ENCODE measurements at places on chromosomes 12 and 14. TPM values are rescaled to one million over a fixed set of nuclear protein-coding genes. Genes with fewer than 3 reads are reported as not detected.

The TMEM121 gene
- 1.6 TPM for total RNA-seq

The TRIM9 gene
- total RNA-seq = 2.3 TPM

The STAC3 gene
- 3.3 TPM for total RNA-seq

The INHBC gene
- total RNA-seq = not detected

The PIWIL1 gene
- not detected for total RNA-seq

The ZNF891 gene
- 2.0 TPM for total RNA-seq

The FAM181A gene
- total RNA-seq = not detected

GRCh38 chr12:45464699-45465098 is 248.8 kb downstream of the ANO6 start:
- no peak for DNase-seq

DNA sequence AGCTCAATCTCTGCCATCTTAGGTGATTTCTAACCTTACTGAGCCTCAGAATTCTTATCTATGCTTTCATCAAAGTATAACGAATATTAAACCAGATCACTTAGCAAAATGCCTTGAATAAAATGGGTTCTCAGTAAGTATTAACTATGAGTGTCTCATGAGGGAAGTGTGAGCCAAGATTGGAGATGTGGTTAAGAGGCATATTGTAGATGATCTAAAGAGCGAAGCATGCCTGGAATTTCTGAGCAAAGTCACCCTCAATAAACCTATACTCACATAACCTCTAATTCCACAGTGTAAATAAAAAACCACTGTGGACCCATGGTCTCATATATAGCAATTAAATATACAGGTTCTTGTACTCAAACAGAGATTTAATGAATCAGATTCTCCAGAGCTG is 193.1 kb upstream of the FSCB start:
- no peak for DNase-seq

GRCh38 chr12:54937376-54937775 is 47.2 kb downstream of the TESPA1 start:
- no peak for DNase-seq

DNA sequence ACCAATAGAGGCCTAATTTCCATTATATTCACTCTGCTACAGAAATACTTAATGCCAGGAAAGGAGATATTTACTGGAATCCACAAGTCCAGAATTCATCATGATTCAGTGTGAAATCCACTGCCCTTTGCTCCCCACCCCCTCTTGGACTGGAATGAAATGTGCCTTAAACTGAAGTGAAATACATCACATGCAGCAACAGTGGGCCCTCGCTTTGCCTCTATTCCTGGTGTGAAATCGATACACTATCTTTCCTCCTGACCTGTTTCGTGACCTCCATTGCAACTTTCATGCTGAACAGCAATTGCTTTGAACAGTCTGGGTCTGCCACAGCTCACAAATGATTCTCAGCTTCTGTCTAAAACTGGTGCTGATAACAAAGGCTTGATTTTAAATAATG is 100.6 kb downstream of the NPAS3 start:
- DNase-seq = no peak

DNA sequence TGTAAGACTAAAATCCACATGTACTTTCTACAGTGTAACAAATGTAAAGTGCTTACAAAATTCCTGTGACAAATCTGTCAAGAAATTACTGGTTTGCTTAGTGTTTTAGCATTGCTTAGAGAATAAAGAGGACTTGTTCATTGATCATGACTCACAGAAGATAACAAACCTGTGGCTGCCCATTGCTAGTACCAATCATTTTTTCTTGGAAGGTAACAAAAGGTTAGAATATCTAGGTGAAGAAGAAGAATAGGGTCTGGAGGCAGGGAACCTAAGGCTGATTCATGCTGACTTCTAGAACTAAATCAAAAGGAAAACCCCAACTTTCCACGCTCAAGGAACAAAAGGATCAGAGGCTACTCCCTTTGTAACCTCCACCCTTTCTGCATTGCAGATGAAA is 232.7 kb upstream of the ABCD2 start:
- DNase-seq = no peak

DNA sequence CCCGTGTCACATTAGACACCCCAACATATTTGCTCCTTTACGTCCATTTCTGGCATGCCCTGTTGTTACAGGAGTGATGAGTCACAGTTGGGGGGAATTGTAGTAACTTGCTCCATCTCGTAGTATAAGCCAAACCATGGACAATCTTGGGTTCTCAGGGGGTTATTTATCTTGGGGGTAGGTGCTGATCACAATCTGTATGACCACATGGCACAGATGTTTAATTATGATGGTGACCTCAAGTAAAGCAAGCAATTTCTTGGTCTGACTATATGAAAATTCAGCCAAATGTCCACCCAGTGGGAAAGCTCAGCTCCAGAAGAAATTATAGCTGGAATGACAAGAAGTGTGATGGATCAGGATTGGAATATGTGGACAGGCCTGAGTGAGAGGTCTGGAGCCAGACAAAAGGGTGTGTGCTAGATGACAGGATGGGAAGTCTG is 32.1 kb upstream of the STON2 start:
- no peak for DNase-seq

GRCh38 chr14:49092345-49092744 is 493.8 kb downstream of the RPS29 start:
- DNase-seq = no peak

GRCh38 chr14:69537900-69538299 is 36.8 kb downstream of the CCDC177 start:
- DNase-seq = no peak

- DNase-seq = no peak
Measured at GRCh38 chr14:25394356-25394755, 344.4 kb upstream of the STXBP6 start.

DNA sequence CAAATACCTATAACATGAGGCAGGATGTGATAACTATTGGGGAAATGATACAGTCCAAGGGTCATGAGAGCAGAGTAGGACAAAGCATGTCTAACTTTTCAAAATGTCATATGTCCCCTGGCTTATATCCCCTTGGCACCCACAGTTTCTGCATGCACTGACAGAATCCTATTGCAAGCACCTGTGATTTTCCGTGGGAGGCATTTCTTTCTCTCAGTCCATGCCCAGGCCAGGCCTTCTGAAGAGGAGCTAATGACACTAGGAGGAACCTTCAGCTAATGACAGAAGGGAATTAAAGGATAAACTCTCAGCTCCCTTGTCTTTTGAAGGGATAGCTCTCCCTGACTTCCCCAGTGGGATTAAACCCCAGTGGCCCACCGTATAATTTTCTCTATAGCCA is 249.2 kb downstream of the TTC6 start:
- no peak for DNase-seq

- DNase-seq = no peak
Measured at GRCh38 chr12:15851045-15851620, 31.1 kb upstream of the STRAP start.

DNA sequence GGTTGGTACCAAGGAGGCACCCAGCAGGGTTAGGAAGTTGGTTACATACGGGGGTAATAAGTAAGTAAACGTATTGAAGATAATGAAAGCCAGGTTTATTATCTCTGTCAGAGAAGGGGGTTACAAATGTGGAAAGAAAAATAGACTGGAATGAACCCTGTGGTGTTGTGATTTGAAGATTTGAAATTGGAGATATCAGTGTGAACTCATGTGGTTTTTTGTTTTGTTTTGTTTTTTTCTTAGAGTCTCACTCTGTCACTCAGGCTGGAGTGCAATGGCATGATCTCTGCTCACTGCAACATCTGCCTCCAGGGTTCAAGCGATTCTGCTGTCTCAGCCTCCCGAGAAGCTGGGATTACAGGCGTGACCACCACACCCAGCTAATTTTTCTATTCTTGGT is 14.1 kb upstream of the SLC25A3 start:
- DNase-seq = no peak

- no peak for DNase-seq
Measured at GRCh38 chr14:105436891-105437722, 17.5 kb downstream of the MTA1 start.

DNA sequence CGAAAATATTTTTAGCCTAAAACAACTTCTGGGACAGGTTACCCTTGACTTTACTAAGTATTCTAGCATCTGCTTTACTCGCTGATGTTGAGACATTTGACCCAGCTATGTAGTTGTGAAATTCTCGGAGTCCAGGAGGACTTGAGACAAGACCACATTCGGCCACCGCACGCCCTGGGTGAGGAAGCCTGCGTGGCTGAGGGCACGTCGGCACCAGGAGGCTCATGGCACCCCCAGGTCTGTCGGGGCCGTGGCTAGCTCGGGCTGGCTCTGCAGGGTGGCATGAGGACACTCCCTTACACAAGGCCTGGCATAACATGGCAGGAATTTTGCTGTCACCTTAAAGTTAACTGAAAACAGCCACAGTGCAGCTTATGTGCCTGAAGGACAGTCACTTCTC is 58.1 kb upstream of the MMP17 start:
- no peak for DNase-seq

DNA sequence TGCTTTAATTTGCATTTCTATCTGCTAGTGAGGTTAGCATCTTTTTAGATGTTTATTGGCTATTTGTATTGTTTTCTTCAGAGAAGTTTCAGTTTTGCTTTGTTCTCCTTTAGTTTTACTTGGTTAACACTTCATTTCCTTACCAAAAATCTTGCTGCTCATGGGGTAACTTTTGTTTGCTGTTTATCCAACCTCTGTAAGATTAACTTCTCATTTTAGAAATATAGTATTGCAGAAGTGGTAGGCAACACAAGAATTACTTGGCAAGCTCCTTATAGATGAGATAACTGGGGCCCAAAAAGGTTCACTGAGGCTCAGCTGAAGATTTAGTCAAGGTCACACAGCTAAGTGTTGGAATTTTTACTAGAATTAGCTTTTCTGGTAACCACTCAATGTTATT is 40.5 kb downstream of the ALKBH1 start:
- DNase-seq = no peak

DNA sequence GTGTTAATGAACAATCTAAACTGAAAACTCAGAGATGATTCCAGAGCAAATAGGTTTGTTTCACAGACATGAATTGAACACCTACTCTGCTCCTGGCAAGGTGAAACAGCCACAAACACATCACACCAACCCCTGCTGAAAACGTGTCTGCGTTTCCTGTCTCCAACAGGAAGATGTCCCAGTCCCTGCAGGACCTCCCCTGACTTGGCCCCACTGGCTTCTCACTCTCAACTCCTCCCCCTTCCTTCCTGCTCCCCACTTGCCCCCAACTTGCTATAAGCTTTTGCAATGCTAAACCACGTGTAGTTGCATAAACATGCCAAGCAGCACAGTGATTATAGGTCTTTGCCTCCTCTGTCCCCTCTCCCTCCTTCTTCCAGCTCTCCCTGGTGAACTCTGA is 567.6 kb downstream of the BCL11B start:
- no peak for DNase-seq

DNA sequence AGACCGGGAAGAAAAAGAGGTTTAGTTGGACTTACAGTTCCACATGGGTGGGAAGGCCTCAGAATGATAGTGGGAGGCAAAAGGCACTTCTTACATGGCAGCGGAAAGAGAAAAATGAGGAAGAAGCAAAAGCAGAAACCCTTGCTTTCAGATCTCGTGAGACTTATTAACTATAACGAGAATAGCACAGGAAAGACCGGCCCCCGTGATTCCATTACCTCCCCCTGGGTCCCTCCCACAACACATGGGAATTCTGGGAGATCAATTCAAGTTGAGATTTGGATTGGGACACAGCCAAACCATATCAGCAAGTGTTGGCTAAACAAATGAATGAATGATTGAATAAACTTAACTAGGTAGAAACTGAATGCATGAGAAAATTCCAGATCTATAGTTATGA is 85.3 kb upstream of the PARP11 start:
- no peak for DNase-seq

GRCh38 chr12:121189131-121189530 is 20.8 kb upstream of the P2RX4 start:
- no peak for DNase-seq

GRCh38 chr14:61839507-61839906 is 77.3 kb downstream of the SNAPC1 start:
- DNase-seq = no peak

DNA sequence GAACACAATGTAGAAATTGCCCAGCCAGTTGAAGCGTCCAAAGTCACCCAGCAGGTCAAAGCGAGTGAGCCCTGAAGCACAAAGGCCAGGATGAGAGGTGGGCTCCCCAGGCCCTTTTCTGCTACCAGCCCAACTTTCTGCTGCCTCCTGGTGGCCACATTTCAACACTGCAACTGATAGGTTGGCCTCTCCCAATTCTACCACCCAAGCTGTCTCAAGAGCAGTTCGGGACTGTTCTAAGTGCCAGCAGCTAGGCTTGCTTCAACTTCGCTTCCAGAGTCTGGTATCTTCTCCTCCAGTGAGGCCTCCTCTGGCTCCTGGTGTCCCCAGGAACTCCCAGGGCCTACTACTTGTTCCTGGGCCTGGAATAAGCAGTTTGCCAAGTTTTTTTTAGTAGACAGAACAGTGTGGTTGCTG is 3.4 kb upstream of the DHH start:
- peak; percentile 76 for DNase-seq

All from endothelial cell (in vitro differentiated cells).